ENCODE measurements at places on chromosomes 16 and 17.

DNA sequence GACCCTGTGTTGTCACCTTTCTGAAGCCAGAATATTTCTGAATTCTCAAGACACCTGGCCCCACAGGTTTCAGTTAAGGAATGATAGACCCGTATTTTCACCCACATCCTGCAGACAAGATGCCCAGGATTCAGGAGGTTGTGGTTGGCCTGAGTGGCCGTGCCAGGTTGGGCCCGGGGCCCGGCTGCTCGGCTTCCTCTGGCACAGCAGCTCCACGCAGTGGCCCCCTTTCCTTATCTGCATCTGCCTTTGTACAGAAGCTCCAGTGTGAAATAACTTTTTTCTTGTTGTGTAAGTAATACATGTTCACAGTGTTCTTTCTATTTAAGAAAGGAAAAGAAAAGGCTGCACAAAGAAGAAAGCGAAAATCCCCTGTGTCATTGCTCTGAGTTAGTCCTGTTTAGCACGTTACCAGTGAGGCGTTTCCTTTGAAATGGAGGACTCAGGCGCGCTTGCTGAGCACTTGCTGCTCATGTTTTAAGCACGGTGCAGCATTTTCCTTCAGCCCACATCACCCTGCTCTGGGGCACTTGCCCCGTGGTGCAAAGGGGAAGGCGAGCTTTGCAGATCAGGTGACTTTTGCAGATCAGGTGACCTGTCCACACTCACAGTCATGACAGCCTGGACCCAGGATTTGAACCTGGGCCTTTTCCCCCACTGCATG lies 12.8 kb downstream of the ZC3H18 start:
- DNase-seq: no peak

- no peak for DNase-seq
Observed at GRCh38 chr16:23026784-23027362, 122.4 kb downstream of the USP31 start.

- no peak for DNase-seq
Observed at GRCh38 chr17:33925649-33926048, 329.4 kb upstream of the CCL2 start.

DNA sequence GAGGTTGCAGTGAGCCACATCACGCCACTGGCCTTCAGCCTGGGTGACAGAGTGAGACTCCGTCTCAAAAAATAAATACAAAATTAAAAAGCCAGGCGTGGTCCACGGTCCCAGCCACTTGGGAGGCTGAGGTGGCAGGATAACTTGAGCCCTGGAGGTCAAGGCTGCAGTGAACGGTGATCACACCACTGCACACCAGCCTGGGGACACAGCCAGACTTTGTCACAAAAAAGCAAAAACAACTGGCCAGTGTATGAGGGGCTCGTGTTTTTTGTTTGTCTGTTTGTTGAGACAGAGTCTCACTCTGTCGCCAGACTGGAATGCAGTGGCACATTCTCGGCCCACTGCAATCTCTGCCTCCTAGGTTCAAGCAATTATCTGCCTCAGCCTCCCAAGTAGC lies 1.2 kb upstream of the UBB start:
- no peak for DNase-seq

DNA sequence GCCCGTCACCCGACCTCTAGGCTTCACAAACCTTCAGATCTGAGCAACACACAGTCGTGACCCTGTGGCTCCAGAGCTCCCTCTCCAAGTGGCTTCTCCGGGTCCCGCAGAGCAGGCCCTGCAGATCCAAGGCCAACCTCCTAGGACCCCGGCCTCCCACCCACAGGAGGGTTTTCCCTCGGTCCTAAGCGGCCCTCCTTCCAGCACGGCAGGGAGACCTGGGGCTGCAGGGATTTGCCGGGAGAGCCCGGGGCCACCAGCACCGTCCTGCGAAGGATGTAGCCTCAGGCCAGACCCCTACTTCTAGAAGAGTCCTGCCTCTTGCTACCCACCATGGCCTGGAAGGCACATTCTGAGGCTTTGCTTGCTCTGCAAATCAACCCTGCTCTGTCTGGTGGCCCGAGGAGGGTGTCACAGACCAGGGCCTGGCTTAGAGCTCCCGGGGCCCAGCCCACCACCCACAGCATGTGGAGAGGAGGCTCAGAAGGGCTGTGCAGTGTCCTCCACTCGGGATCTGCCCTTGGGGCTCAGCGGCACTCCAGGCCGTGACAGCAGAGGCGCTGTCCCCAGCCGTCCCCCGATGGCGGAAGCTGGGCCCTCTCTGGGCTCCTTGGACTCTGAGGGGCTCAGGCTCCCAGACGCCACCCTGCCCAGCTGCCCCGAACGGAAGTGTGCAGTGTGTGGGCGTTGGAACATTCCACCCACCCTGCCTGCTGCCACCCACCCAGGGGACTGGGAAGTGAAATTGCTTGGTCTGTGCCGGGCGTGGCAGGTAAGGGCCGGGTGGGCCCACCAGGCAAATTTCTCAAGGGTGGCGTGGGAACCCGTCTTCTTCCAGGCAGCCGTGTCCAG lies 28.8 kb upstream of the ACSF3 start:
- no peak for DNase-seq

DNA sequence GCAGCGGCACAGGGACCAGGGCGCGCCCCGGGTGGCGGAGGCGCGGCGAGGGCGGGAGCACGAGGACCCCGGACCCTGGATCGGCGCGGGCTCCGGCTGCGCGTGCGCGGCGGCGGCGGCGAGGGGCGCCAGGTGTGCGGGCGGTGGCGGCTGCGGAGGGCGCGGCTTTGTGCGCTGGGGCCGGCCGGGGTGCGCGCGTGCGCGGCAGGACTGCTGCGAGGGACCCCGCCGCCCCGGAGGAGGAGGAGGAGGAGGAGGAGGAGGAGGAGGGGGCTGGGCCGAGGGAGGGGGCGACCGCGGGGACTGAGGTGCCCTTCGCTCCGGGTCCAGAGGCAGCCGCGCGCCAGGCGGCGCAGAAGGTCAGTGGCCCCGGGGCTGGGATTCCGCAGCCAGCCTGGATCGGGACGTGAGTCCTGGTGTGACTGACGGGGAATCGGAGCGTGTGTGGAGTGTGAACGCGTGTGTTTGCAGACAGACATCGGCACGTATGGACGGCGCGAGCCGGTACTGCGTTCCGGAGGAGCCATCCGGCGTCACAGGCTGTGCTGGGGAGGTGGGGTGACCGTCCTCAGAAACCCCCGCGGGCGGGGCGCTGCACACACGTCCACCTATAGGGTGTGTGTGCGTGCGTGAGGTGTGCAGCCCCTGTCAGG lies 19.5 kb upstream of the RAP1GAP2 start:
- DNase-seq: no peak
